Hippocampal formation (tissue), 2 donors: ENCODE measurements at places on chromosomes 4 and X.
A peak's percentile ranks its signal among the peaks of the same experiment; 100 is the strongest.

DNA sequence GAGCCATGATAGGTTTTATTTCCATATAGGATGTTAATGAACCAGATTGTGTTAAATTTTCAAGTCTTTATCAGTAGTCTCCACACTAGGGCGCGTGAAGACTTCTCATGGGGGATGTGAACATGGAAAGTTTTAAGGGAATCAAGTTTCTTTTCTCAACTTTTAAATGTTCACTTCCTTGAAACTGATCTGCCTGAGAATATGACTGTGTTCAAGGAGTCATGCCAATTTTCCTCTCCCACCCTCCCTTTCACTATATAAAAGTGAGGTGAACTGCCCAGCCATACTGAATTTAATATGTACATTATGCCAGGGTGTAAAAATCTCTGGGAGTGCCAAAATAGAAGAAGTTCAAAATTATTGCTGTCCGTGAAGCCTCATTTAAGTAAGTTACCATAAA, 30.4 kb upstream of the HPGDS start:
- DNase-seq = no peak

DNA sequence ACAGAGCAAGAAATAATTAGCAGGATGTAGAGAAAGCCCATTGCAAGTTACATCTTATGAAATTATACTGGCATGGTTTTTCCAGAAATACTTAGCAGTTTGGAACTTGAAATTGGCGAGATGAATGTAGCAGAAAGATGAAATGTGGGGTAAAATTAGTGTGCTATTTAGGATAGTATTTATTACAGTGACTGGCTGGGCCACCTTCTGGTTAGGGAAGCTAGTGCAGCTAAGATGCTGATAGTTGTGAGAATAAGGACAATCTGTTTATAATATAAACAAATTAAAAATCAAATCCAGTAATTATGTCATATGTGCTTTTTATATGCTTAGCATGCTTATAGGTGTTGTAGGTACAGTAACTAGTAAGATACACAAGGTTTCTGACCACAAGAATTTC, 74.8 kb downstream of the IL15 start:
- no peak for DNase-seq

DNA sequence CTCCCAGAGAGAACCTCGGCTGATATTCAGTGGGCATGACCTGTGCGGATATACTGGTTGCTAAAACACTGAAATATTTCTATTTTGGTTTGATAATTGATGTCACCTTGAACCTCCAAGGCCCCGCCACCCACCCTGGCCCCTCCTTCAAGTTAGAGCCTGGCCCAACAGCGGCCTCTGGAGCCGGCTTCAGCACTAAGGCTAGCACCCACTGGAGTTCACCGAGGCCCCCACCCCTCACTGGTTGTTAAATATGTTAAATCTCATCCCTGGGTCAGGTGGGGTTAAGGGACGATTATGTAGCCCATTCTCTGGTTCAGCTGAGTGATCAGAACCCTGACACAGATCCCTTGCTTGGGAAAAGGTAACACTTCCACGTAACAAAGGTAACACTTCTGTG, 24.3 kb downstream of the SEL1L3 start:
- no peak for DNase-seq

- DNase-seq = no peak
Observed at GRCh38 chr4:38128478-38129459, 168.6 kb downstream of the PTTG2 start.

DNA sequence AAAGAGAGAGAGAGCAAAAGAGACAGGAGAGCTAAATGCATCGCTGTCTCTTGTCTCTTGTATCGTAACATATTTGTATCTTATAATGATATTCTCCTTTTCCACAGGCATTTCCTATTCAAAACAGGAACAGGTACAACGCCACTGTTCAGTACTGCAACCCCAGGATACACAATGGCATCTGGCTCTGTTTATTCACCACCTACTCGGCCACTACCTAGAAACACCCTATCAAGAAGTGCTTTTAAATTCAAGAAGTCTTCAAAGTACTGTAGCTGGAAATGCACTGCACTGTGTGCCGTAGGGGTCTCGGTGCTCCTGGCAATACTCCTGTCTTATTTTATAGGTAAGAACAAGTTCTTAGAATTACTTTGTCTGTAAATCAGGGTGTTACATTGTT, 288.6 kb downstream of the DCTD start:
- DNase-seq = no peak

GRCh38 chr4:57342411-57342810, 232.2 kb upstream of the IGFBP7 start:
- no peak for DNase-seq

DNA sequence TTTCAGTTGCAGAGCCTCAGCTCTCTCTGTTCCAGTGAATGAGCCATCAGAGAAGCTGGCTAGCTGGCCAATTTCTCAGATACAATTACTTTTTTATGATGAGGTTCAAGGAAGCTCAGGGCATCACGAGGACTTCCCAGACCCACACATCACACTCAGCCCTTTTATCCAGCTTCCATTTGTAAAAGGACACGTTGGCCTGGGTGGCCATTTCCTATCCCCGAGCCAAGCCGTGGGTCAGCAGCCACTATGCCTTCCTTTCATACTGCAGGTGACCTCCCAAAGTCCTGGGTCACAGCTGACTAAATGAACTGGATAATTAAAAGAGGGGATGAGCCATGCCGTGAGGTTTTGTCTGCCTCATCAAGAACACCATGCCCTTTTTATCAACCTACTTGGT, 236.9 kb upstream of the PPARGC1A start:
- no peak for DNase-seq

DNA sequence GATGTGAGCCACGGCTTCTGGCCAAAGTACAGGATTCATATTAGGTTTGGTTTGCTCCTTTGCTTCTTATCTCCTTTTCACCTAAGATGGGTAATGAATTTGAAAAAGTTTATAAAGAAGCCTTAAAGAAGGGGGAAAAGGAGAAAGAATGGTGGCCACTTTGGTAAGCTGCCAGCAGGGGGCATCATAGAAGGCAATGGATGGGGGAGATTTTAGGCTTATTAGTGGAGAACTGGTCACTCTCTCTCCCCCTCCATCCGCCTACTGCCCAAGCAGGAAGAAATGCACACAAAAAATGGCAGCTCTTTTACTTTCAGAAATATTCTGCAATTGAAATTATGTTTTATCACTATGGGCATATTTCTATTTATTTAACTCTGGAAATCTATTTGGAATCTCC, 32.0 kb downstream of the SPARCL1 start:
- DNase-seq = no peak

GRCh38 chr4:168825975-168826374, 184.1 kb downstream of the CBR4 start:
- no peak for DNase-seq

GRCh38 chr4:54668014-54668611, 10.4 kb downstream of the KIT start:
- no peak for DNase-seq

DNA sequence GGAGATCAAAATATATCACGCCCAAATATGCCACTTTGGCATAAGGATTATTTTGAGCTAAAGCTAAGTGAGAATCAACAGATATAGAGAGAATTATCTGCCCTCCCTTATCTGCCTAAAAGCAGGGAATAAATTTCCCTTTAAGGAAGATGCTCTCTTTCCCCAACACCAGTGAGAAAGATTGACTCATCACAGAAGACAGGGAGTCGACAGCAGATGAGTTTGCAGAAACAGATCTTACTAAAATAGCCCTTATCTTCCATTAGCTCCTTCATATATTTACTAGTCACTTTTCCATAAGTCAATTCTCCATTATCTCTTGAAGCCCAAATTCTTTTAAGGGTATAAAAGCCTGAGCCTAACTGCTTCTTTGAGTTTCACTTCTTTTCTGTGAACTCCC, 156.6 kb downstream of the CAMK2D start:
- no peak for DNase-seq

DNA sequence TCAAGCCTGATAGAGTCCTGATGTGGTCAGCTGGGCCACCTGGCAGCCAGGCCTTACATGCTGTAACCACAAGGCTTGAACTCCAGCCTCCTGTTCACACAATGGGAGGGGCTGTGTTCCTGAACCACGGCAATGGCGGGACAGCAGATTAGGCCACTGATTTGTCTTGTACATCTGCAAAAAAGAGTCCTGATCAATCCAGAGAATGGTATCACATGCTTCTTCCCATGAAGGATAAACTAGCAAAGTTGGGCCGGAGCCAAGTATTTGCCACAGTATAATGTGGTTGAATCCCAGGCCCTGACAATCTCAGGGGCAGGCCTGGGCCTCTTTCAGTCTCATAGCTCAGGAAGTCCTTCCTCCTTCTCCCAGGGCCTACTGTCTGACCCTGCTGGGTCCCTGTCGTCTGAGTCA, 2182.5 kb upstream of the AGA start:
- no peak for DNase-seq

DNA sequence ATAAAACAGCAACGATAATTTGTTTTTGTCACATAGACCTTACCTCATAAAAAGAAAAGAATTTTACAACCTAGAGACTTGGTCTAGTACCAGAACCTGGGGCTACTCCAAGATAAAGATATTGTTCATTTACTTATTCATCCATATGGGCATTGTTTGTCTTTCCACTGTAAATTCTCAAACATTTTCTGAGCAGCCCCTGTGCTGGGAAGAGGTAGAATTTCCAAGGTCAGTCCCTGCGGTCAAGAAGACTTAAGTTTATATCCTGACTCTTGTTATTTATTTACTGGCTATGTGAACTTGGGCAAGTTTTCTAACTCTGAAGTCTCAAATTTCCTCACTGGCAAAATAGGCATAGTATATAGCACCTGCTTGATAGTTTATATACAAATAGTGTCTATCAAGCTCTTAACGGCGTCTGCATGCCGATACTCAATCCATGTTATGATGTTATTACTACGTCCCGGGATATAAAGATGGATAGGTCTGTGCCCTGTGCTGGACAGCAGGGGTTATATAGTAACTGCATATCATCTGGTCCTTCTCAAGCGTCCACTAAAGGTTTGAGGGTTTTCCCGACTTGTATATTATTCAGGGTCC, 222.1 kb upstream of the TAPT1 start:
- no peak for DNase-seq

- no peak for DNase-seq
Observed at GRCh38 chr4:159540501-159540900, 437.6 kb downstream of the RAPGEF2 start.

DNA sequence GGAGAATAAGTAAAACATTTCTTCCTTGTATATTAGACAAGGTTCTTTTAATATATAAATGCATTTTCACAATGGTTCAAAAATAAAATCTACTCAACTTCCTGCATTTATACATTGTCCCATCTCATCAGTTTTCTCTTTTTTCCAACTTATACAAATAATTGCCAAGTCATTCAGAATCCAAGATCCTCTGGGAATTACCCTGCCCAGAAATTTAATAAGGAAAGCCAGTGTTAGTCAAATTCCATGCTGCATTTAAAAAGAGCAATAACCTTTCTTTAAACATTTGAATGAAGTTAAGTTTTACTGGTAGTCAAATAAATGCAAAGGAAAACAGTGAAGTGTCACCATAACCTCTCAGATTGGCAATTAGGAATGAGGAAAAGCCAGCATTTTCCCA, 357.9 kb downstream of the PPP3CA start:
- no peak for DNase-seq

DNA sequence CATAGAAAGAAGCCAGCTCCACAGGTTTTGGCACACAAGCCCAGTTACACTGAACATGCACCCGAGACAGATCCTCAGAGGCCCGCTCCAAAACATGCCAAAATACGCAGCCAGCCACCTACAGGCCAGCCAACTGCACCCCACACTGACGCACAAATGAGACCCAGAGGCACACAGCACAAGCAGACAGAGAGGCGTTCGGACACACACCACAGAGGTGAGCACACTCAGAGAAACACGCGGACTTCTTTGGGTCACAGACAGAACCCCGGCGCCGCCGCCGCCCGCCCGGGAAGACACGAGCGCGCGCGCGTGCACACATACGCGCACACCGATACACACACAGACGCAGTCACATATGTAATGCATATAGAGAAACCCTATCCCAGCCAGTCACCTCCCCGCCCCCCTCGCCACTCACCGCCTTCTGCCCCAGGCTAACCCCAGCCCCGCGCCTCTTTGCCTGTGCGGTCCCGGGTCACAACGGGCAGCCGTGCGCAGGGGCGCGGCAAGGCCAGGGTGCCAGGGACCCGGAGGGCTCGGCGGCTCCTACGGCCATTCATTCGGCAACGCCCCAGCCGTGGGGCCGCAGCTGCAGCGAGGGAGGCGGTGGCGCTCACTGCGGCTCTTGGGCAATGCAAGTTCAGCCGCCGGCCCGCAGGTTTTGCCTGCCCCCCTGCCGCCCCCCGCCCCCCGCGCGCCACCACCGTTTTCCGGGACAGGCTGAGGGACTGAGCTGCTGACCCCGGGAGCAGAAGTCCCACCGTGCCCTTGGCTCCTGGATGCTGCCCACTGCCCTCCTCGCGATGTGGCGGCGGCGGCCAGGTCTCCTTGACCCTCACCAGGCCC, 553 bp downstream of the SEPTIN6 start:
- peak; percentile 5 for DNase-seq

DNA sequence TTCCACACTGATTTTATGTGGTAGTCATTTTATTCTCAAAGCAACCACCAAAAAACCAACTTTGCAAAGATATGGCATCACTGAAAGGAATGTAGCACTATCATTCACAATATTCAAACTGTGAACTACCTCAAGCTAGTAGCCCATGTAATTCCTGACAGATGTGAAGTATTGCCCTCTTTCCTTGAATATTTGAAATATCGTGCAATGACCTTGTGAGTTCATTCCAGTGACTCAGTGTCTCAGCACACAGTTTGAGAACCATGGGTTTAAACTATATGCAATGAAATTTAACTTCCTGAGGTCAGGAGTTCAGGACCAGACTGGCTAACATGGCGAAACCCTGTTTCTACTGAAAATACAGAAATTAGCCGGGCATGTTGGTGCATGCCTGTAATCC, 20.9 kb upstream of the IQCM start:
- no peak for DNase-seq

DNA sequence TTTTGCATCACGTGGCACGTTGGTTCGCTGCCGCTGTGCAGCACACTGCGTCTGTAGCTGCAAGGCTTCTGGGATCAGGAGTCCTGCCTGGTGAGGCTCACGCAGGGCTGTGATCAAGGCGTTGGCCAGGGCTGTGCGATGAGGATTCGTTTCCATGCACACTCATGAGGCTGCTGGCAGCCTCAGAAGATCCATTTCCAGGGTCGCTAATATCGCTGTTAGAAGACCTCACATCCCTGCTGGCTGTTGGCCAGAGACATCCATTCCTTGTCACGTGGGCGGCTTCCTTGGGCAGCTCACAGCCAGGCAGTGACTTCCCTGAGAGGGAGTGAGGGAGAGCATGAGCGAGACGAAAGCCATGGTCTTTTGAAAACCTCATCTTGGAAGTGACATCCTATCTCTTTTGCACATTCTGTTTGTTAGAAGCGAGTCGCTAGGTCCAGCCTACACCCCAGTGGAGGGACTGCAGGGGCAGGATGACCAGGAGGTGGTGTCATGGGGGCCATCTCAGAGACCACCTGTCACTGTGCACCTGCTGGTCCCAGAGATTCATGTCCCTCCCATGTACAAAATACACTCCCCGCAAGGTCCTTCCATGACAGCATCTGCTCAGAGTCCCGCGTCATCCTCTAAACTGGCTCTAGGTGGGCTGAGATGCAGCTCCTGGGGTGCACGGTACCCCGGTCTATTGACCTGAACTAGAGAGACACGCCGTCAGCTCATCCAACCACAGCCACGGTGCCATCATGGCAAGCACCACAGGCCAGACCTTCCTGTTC, 12.2 kb downstream of the RGS12 start:
- DNase-seq = peak; percentile 38
